ENCODE measurements at places on chromosomes 2 and 18.

- no peak for DNase-seq
These were observed 26.8 kb downstream of the MAL start for GRCh38 chr2:95052307-95052706.

- no peak for DNase-seq
These were observed 89.6 kb upstream of the SETBP1 start for GRCh38 chr18:44590956-44591670.

- DNase-seq, result no peak
These were observed 224.5 kb downstream of the SLC4A3 start for GRCh38 chr2:219851801-219852481.

DNA sequence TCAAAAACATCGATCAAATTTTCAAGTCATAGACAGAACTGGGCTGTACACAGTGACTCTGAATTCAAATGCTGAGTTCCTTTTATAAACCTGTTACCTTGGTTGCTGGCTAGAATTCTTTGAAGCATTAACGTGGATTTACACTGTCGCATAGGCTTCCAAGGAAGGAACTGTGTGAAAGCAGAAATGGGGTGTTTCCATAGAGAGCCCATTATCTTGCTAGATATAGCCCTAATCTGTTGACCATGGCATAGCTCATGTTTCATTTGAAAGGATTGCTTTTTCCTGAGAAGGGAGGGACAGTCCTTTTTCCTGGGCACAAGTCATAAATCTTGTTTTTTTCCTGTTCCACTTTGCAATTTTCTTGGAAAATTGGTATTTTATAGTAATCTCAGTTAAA is 73.8 kb upstream of the NEUROD1 start:
- DNase-seq, result no peak

DNA sequence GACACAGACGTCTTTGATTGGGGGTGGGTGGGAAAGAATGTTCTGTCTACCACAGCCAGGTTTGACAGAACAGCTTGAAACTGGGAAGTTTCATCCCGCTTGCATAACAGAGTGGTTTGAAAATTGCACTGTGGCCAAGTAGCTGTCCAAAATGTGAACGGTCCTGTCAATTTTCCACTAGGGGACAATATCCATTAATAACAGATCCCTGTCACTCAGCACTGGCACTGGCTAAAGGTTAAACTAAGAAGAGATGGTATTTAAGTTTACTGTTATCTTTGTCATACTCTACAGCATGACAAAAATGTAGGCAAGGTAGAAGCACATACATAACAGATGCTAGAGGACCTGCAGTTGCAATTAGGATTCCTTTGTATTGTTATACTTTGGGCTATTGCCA is 55.6 kb upstream of the ACMSD start:
- peak; percentile 27 for DNase-seq

- no peak for DNase-seq
These were observed 282.1 kb upstream of the HS6ST1 start for GRCh38 chr2:128600581-128601297.

DNA sequence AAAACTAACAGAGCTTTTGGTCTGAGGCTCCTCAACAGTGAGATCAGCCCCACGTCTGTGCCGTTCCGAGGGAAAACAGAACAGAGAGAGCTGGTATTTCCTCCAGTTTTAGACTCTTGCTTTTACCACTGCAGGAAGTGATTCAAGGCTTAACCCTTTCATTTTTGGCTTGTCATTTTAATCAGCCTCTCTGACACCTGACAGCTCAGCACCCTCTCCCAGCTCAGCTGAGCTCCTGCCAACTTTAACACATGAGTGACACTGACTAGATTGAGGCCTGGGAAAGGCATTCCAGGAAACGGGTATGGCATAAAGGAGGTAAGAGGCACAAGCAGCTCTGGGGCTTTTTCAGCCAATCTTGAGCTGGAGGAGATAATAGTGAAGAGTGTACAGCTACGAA is 239.4 kb upstream of the SKOR2 start:
- no peak for DNase-seq

DNA sequence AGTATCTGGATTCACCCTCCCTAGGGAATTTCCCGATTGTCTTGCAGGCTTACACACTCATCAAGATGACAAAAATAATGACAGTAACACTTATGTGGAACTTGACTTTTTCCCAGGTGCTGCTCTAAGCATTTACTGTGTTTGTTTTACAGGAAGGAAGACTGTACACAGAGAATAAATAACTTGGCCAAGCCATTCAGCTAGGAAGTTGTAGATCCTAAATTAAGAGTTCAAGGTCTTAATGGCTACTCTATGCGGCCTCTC is 549 bp upstream of the DPP4 start:
- DNase-seq, result no peak

GRCh38 chr2:102235491-102235890 is 48.7 kb downstream of the IL1RL2 start:
- DNase-seq, result no peak

DNA sequence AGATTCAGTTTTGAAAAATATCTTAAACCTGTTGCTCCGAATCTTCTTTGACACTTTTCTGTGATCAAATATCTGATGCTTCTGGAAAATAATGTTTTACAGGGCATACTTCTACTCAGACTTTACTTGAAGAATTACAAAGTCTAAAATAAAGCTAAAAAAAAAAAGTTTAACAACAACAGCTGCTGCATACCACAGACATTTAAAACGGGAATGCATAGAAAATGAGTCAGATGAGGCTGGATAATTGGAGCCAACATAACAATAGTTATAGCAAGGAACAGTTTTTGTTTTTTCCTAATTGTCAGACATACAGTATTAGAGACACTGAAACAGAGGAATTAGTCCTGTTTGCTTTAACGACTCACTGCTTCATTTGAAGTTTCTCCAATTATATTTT is 1090.2 kb downstream of the SUCLG1 start:
- DNase-seq, result no peak

DNA sequence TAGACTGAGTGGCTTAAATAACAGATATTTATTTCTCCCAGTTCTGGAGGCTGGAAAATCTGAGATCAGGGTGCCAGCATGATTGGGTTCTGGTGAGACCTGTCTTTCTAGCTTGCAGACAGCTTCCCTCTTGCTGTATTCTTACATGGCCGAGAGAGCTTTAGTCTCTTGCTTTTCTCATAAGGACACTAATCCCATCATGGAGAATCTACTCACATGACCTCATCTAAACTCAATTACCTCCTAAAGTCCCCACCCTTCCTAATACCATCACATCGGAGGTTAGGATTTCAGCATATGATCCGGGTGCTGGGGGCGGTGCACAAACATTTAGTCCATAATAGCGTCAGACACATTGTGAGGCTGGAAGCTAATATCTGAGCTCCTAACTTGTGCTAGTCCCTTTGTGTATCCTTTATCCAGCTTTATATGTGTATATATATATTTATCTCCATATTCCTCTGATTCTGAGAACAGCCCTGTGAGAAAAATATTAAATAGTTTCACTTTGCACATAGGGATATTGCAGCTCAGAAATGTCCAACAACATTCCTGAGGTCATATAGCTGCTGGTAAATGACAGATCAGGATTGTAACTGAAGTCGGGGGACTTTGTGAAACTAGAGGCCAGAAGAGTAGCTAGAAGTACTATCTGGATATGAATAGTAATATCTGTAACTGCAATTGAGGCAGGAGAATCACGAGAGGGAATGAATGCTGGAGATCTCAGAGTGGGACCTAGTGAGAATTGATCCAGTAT is 28.9 kb downstream of the MARCHF4 start:
- no peak for DNase-seq

GRCh38 chr2:171706152-171706803 is 19.0 kb downstream of the DYNC1I2 start:
- DNase-seq, result peak; percentile 10

GRCh38 chr2:131105156-131105949 is at the start of gene PLEKHB2:
Gene PLEKHB2 (plus strand): TSS chr2:131105336. CDS start chr2:131120942, 15,606 bp downstream.
- peak; percentile 94 for DNase-seq

DNA sequence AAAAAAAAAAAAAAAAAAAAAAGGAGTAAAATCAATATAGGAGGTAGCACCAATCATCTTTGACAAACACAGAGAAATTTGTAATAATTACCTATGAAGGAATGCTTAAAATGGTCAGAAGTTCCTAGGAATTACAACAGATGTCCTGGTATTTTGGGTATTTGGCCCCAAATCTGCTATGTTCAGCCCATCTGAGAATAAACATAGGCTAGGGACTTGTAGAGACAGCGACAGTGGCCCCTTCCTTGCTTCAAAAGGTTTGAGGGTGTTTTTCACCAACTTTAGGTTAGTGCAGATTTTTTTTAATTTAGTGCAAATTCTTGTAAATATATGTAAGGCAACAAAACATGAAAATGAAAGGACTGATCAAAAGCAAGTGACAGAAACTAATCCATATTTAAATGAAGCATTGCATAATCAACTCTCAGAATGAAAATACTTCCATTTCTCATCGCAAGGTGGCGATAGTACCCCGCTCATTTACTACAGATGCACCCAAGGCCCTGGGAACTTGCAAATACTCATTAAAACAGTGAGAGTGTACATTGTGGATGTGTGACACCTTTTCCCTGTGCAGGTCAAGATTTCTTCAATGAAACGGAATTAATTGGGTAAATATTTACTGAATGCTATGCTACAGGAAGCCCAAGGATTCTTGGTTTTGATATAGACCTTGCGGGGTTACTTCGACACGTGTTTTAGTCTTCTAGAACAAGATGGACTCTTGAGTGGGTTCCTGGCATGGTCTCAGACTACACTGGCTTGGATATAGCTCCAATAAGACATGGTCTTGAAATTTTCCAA is 44.6 kb downstream of the FAM124B start:
- DNase-seq, result peak; percentile 78

- no peak for DNase-seq
These were observed 15.6 kb downstream of the HRH4 start for GRCh38 chr18:24475926-24476589.

- peak; percentile 76 for DNase-seq
These were observed 56.4 kb downstream of the ZFP36L2 start for GRCh38 chr2:43169987-43170386.

DNA sequence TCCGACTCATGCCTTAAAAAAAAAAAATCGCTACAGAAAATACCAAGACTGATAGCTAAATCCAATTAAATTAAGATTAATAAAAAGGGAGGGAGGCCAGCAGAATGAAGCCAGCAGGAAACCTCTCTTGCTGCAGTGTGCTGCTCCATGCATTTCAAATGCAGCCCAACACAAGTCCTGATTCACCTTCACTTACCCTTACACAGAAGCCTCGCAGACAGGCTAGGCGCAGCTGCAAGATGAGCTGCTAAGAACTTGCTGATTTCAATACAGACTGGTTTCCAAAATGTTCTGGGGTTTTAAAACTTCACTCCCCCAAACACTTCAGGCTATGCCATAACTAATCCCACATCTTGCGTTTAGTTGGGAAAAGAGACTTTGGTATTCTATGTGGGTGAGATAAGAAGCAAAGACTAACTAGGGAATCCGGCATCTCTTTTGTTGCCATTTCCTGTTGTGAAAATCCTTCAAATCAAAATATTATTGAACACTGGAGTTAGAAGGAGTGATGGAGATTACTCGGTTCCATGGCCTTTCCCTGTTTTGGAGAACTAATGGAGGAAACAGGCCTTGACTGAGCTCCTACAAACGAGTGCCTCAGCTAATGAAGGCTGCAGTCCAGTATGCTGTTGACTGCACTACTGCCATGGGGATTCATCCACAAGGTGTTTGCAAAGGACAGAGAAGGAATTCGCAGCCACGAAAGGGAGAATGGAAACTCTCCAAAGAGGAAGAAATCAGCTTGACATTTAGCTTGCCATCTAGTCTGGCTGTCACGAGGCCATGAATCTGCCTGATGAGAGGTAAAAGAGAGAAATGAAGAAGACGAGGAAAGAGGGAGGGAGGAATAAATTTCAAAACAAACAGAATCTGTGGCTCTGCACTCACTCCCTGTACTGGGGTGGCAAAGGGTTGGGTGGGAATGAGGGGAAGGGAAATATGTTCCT is 67.3 kb downstream of the CLHC1 start:
- DNase-seq, result no peak

DNA sequence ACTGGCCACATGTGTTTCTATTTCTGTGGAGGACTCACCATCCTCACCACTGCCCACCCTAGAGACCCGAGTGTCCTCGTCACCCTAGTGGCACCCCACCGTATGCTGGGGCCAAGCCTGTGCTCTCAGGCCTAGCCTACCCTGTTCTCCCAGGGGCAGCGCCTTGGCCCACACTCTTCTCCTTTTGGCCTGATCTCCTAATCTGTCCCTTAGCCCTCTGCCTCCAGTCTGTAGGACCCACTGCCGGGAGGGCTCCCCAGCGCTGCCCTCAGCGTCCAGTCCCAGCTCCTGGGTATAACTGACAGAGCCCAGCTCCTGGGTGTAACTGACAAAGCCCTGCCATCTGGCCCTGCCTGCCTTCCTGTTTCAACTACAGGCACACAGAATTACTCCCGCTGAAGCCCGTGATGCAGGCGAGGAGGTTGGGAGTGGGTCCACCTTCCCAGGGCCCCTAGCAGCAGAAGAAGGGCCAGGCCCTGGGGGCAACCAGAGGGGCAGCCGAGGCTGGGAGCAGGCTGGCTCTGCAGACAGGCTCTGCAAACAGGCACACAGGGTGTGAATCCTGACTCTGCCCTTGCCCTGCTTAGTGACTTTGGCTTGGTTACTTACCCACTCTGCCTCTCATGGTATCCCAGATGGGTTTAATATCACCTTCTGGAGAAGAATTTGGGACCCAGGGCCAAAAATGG is 25.6 kb upstream of the PTMA start:
- DNase-seq, result no peak

DNA sequence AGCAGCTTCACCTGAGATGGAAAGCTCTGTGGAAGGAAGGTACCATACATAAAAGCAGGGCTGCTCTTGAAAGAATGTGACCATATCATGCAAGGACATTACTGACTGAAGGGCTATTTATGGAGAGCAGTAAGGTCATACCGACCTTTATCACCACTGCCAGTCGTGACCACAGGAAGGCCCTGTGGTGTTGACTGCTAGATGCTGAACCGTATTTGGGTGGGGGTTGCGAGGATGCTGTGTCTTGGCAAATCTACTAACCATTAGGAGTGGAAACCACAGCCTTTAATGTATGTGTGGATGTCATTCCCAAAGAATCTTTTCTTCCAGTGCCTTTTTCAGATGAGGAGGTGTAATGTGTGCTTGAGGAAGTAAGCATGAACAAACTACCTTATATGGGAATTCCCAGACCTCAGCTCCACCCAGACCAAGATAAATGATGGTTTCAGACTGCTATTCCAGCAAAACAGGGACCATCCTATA is 60.8 kb downstream of the LIMS1 start:
- no peak for DNase-seq

GRCh38 chr2:100036793-100037192 is 105.6 kb downstream of the AFF3 start:
- DNase-seq, result no peak

- no peak for DNase-seq
These were observed 440.4 kb upstream of the CDH20 start for GRCh38 chr18:60892855-60893254.
